Skin of body (tissue), 3 donors: ENCODE measurements at places on chromosomes 11 and 22. TPM values are rescaled to one million over a fixed set of nuclear protein-coding genes. Genes with fewer than 3 reads are reported as not detected.
A peak's percentile ranks its signal among the peaks of the same experiment; 100 is the strongest.

Gene OR2D2
- total RNA-seq, result not detected

GRCh38 chr11:27348340-27348873 is 14.6 kb downstream of the CCDC34 start:
- no peak for DNase-seq

- DNase-seq, result no peak
These were observed 17.2 kb upstream of the KLHL35 start for GRCh38 chr11:75450236-75450635.

DNA sequence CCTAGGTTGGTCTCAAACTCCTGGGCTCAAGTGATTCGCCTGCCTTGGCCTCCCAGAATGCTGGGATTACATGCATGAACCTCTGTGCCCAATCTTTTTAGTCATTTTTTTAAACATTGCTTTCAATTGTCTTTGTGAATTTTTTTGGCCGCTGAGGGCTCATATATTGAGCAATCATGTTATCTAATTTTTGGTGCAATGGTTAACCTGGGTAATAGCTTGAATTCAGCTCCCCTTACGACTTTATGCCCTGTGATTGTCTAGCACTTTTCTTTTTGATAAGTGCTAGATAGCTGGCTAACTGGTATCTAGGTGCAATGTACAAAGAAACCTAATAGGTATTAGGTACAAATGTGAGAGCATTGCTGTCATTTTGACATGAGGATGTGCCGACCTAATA is 35.3 kb upstream of the CAT start:
- DNase-seq, result no peak

DNA sequence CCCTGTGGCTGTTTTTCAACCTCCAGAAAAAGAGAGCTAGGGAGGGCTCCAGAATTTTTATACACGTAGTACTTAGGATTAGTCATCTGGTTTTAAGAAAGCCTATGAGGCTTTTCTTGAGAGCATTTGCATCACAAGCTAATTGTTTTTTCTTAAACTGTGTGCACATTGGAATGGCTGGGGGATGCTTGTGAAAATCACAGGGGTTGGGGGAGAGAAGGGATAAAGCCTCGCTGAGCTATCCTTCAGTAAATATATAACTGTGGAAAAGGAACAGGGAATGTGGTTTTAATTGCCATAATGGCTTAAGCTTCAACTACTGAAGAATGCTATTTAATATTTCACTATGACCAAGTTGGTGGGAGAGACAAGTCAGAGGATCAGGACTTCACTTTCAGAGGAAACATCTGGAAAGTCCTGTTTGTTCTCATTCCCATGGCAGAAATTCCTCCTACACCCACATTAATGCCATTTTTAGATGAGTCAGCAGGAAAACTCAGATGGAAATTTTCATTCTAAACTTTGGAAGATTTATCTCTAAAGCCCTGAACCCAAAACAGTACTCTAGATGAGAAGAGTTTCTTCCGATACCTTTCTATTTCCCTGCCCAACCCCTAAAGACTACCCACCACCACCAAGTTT is 591.3 kb downstream of the LRRC4C start:
- DNase-seq, result peak; percentile 64
